ENCODE measurements at places on chromosomes 7 and 10.

GRCh38 chr7:11648980-11649379, 183.0 kb downstream of the THSD7A start:
- no peak for DNase-seq

- DNase-seq: no peak
Measured at GRCh38 chr7:3922175-3922635, 621.2 kb downstream of the SDK1 start.

DNA sequence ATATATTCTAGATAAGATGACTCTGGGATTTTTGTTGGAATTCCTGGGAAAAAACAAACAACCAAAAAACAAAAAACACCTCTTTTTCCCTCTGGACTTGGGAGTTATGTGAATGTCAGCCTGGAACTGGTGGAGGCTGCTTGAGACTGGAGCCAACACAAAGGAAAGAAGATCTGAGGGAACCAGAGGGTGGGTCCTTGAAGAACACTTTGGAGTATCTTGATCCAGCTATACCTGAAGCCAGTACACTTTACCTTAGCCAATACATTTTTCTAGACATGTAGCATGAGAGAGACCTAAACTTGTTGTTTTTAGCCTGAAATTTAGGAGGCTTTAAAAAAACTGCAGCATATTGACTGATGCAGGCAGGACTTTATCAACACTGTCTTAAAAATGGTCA, 5.9 kb upstream of the LAMB1 start:
- DNase-seq: no peak

DNA sequence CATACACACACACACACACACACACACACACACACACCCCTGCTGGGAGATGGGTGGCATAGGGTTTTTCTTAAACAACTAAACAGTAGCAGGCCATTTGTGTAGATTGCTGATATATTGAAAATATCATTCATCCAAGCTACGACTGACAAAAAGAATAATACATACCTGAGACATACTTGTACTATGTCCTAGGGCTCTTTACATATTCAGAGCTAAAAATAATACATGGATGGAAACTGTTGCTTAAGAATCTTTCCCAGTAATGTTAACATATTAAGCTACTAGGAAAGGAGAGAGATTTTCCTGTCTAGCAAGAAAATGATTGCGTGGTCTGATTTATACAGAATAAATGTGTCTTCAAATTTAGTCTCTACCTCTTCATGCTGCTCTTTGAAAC, 40.2 kb upstream of the TUBB8 start:
- DNase-seq: no peak

- DNase-seq: no peak
Measured at GRCh38 chr7:111554086-111554485, 8.2 kb downstream of the IMMP2L start.

DNA sequence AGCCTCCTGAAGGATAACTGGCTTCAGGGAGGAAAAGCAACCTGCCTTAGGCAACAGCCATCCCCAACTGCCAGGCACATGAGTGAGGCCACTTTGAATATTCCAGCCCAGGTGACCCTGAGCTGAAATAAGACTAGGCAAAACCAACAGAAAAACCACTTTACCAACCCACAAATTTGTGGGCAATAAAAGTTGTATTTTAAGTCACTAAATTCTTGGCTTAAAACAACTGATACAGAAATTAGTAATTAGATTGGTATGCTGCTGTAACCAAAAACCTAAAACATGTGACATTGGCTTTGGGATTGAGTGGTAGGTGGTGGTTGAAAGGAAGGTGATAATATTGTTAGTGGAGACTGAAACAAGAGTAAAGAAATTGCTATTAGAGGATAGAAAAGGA, 39.9 kb downstream of the ABCB4 start:
- no peak for DNase-seq

- no peak for DNase-seq
Measured at GRCh38 chr10:43377424-43377883, 6.0 kb downstream of the FXYD4 start.

GRCh38 chr7:43220250-43220649, 107.8 kb downstream of the HECW1 start:
- no peak for DNase-seq

- no peak for DNase-seq
Measured at GRCh38 chr7:141053626-141054025, 20.2 kb upstream of the TMEM178B start.

DNA sequence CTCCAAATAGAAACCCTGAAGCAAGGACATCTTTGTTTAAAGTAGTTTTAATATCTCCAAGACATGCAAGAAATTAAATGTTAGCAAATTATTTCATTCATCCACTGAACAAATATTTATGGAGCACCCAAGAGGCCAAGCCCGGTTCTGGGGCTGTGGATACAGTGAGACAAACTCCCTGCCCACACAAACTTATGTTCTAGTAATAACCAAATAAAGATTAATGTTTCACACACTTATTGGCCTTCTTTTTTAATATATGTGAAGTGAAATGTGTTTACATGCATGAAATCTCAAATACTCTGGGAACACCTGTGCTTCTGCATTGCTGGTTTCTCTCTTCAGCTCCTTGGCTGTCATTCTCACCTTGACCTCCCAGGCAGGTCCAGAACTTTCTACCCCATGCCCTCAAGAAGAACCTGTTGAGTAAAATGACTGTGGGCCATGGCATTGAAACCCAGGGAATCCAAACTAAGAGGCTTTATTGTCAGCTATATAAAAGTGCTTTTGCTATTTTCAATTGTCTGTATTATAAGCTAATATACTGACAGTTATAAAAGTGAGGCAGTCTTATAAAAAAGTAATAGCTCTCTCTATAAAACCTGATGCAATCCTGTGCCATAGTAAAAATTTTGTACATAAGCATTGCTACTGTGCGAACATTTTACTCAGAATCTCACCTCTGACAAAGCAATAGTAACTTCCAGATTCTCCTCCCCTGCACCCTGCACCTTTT, 43.7 kb downstream of the SVIL start:
- DNase-seq: no peak

- no peak for DNase-seq
Measured at GRCh38 chr10:97186911-97187310, 1.2 kb upstream of the SLIT1 start.

GRCh38 chr7:101390901-101391301, 28.2 kb downstream of the COL26A1 start:
- no peak for DNase-seq

- DNase-seq: no peak
Measured at GRCh38 chr10:86020134-86020533, 346.5 kb downstream of the GRID1 start.

DNA sequence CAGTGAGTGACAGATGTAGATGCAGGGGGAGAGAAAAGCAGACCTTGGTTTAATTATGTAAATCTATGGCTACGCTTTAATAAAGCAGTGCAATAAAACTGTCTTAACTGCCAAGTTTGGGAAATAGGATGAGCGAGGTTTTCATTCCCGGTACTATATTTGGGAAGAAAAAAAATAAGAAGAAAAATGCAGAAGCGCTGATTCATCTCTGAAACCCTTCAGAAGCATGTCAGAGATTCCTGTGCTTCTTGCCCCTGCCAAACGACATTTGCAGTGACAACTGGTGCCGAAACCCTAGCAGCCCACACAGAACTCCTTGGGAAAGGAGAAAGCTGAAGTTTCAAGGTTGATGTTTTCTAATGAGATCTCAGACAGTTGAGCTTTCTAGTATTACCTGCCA, 380.7 kb downstream of the REEP3 start:
- DNase-seq: no peak

- no peak for DNase-seq
Measured at GRCh38 chr7:108252177-108252576, 122.0 kb upstream of the LAMB4 start.

GRCh38 chr7:47226696-47227095, 355.2 kb downstream of the TNS3 start:
- no peak for DNase-seq

GRCh38 chr10:71852355-71852937, 1.4 kb upstream of the PSAP start:
- no peak for DNase-seq

GRCh38 chr7:23471106-23471859, 992 bp upstream of the IGF2BP3 start:
- DNase-seq: no peak

Measured in esophagus squamous epithelium (tissue), 5 donors.